ENCODE measurements at places on chromosomes 1 and 21. TPM values are rescaled to one million over a fixed set of nuclear protein-coding genes. Genes with fewer than 3 reads are reported as not detected.

GRCh38 chr1:40620586-40621210, 44.8 kb downstream of the RIMS3 start:
- H3K27me3 ChIP-seq = no peaks in the 10 kb centered on the region
- DNase-seq = no peak
- H3K27ac ChIP-seq = no peak overlapping the region
- H3K4me3 ChIP-seq = no peak overlapping the region
- peaks cover 26% of the 10 kb centered on the region for H3K4me1 ChIP-seq
- H3K36me3 ChIP-seq = no peaks in the 10 kb centered on the region

B3GALT5 gene
- 1.4 TPM for total RNA-seq

DNA sequence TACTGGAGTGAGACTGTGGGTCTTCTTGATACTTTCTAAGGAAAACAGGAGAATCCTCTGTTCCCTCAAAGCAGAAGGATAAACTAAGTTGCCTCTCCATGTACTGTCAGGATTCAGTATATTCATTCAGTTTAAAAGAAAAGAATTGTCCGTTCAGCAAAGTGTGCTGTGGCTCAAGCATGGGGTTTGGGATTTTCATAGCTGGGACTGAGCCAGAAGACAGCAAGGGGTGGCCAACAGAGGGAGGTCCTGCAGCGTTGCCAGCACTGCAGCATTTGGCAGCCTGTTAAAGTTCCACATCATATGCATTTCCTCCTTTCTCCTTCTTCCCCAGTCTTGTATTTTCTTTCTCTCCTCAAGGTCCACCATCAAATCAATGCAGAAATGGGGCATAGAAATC, 75.1 kb downstream of the DTL start:
- H3K27me3 ChIP-seq = no peaks in the 10 kb centered on the region
- no peak overlapping the region for H3K27ac ChIP-seq
- DNase-seq = no peak
- H3K4me3 ChIP-seq = no peak overlapping the region

ALDH4A1 gene
- total RNA-seq = 12.3 TPM

OPTC gene
- 0.09 TPM for total RNA-seq

GRCh38 chr1:59263111-59263510, 33.8 kb upstream of the FGGY start:
- H3K4me1 ChIP-seq = no peaks in the 10 kb centered on the region
- no peak overlapping the region for H3K4me3 ChIP-seq
- H3K27ac ChIP-seq = no peak overlapping the region

DPYD gene
- 29.4 TPM for total RNA-seq

All from thymus (tissue), 14 donors.